ENCODE measurements at places on chromosomes 13 and 19.

GRCh38 chr19:49875857-49876421 is 1.2 kb downstream of the AKT1S1 start:
- DNase-seq: peak; percentile 60

DNA sequence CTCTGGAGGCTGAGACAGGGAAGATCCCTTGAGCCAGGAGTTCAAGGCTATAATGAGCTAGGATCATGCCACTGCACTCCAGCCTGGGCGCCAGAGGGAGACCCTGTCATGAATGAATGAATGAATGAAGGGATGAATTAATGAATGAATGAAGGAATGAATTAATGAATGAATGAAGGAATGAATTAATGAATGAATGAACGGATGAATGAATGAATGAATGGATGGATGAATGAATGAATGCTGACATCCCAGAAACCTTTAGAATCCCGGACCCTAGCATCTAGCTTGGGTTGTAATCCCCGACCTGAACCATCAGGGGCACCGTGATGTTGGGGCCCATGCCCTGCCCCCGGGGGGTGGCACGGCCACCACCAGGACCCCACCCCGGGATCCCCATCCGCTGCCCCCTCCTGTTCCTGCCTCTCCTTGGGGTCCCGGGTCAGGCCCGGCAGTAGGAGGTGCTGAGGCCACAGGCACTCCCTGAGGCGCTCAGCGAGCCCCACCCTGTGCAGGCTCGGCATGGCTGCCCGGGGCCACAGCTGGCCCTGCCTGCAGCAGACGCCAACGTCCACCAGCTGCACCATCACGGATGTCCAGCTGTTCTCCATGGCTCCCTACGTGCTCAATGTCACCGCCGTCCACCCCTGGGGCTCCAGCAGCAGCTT is 3.4 kb downstream of the EBI3 start:
- no peak for DNase-seq

- DNase-seq: no peak
Measured at GRCh38 chr19:47113850-47114651, 475 bp upstream of the ZC3H4 start.

- no peak for DNase-seq
Measured at GRCh38 chr19:14683439-14683838, 6.4 kb upstream of the ZNF333 start.

GRCh38 chr19:53809518-53810186 is 14.5 kb downstream of the NLRP12 start:
- DNase-seq: no peak

GRCh38 chr19:13060964-13061927 is 41.4 kb downstream of the LYL1 start:
- DNase-seq: peak; percentile 41

- peak; percentile 68 for DNase-seq
Measured at GRCh38 chr19:18589380-18590272, 1.0 kb downstream of the REX1BD start.

GRCh38 chr13:99614465-99614885 is 113.2 kb downstream of the TM9SF2 start:
- DNase-seq: no peak

- no peak for DNase-seq
Measured at GRCh38 chr13:66748712-66749111, 481.4 kb downstream of the PCDH9 start.

- DNase-seq: no peak
Measured at GRCh38 chr19:58248886-58249285, 20.2 kb downstream of the ZNF544 start.

DNA sequence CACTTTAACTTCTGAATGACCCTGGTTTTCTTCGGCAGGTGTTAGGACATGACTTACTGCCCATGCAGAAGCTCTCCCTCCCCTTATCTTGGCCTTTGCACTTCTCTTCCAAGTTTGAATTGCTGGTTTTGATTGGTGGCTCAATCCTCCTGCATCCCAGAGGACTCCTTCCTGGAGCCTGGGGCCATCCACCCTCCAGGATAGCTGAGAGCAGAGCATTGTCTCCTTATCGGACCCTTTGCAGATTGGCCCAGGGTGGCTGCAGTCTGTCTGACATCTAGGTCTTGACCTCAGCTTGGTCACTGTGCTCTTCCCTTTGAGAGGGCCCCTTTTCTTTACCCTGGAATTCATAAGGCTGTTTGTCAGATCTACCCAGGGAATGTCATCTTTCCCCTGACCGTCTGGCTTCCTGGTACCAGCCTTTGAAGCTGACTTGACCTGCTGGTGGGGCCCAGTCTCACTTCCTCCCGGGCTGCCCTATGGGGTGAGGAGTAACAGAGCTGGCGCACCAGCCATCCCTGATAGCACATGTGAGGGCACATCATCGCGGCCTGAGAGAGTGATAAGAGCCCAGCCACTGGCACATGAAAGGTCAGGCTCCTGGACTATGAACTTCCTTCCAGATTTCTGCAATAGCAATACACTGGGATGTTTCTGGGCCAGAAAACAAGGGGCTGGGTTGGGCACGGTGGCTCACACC is 172.9 kb upstream of the UBL3 start:
- DNase-seq: no peak

GRCh38 chr19:5926641-5927440 is 12.8 kb downstream of the CAPS start:
- DNase-seq: no peak

DNA sequence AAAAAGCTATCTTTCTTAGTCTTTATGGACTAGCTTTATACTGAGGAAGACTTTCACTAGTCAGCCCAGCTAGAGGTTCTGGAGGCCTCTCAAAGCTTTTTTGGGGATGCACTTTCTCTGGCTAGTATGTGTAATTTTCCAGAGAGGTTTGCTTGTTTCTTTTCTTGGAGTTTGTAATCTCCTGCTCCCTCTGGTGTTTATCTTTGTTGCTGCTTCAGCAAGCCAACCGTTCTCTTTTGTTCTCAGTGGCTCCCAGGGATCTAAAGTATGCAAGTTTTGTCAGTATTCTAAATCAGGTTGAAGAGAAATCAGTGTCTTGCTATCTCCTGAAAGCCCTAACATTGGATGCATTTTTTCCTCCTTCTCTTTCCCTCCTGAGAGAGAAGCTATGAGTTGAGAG is 121.1 kb upstream of the MYO16 start:
- DNase-seq: peak; percentile 3

DNA sequence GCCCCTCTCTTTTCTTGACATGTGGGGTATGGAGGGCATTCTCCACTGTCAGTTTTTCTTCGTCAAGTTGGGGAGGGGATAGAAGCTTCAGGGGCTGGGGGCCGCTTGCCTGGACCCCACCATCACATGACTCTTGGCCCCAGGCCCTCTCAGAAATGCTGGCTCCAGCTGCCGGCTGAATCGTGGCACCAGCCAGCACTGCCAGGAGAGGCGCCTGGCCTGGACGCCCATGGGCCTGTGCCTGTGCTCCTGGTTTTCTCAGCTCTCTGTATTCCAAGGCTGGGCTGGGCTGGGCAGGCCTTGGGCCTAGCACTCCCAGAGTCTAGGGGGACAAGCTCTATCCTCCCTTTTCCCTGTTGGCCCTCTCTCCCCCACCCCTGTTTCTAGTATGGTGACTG is 38.6 kb downstream of the LYL1 start:
- DNase-seq: no peak

GRCh38 chr13:110450941-110451730 is 110.4 kb downstream of the RAB20 start:
- no peak for DNase-seq

GRCh38 chr13:30004204-30004603 is 153.8 kb upstream of the UBL3 start:
- no peak for DNase-seq

DNA sequence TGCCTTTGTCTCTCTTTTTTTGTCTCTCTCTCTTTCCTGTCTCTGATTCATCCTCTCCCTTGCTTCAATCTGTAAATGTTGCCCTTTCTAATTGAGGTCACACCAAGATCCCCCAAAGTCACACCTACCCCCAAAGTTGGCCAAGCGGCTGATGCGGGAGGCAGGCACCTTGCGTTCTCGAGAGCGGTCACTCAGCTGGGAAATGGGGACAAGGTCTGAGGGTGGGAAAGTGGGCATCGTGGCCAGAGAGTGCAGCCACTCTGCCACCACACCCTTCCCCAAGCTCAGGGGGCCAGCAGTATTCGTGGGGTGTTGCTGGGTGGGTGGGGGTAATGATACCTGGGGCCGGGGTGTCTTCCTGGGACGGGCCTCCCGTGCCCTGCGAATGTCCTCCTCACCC is 2.7 kb downstream of the COQ8B start:
- DNase-seq: no peak

- DNase-seq: no peak
Measured at GRCh38 chr13:31477961-31478360, 261.4 kb upstream of the RXFP2 start.

DNA sequence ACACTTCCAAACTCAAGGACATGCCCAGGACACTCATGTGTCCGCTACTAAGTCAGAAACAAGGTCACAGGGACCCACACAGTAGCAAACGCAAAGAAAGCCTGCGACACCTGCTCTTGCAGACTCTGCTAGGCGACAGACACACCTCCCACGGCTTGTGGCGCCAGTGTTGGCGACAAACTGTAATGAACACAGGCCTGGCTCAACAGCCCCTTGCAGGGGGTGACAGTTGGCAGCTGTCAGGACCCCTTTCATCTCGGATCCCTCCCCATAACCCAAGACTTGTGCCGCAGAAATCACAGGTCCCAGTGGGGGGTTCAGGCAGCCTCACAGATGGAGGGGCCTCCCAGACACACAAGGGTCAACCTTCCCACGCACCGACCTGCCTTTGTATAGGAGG is 364 bp downstream of the CKM start:
- no peak for DNase-seq

DNA sequence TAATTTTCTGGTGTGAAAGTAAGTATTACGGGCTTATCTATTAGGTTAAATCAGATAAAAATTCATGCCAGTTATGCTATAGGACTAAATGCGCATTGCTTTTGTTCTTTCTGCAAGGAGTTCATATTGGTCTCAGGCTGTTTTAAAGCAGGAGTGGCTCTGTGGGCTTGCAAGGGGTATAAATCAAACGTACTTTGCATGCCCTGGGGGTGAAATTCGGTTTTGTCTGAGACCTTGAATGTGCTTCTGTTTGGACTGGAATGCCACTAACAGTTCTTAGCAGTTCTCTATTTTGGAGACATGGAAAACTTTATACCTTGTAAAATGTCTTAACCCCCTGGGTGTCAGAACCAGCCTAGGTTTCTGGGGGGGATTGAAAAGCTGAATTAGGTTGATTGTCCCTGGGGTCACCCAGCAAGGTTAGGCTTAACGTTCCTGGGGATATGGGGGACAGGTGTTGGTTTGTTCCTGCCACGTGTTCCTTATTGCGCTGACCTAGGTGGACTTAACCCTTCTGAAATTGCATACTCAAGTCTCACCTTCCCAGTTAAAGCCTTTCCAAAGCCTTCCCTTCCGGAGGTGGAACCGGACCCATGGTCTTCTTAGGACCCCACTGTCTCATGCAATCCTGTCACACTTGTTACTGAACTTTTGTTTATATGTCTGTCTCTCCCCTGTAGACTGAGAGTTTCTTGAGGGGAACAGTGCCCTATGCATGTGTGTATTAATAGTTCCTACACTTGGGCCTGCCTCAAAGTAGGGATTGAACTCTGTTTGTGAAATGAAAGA is 182.2 kb downstream of the LMO7 start:
- DNase-seq: no peak

GRCh38 chr19:16951529-16951928 is 62.7 kb downstream of the F2RL3 start:
- no peak for DNase-seq

- no peak for DNase-seq
Measured at GRCh38 chr19:50962245-50962644, 7.1 kb downstream of the KLK6 start.

GRCh38 chr19:16473875-16474392 is 2.2 kb upstream of the EPS15L1 start:
- DNase-seq: no peak

GRCh38 chr19:13935765-13936510 is 2.3 kb downstream of the PODNL1 start:
- no peak for DNase-seq

- no peak for DNase-seq
Measured at GRCh38 chr13:33208290-33209220, 77.0 kb downstream of the STARD13 start.

GRCh38 chr13:76816394-76816793 is 69.8 kb downstream of the KCTD12 start:
- DNase-seq: no peak

GRCh38 chr13:67343777-67344176 is 113.6 kb upstream of the PCDH9 start:
- no peak for DNase-seq

DNA sequence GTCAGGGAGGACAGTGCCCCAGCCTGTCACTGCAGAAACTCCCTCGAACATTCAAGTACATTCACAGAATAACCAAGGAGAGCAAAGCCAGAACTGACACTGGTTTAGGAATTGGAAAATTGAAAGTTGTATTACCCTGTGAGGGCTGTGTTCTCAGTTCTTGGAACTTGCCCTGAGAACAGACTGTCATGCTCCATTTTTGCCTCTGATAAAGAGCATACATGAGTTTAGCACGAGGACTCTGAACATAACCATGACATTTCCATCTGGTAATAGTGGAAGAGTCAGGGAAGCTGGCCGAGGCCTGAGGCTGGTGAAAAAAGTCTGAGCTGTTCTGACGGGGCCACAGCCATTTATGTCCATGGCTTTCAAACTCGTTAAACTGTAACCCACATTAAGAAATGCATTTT is 15.2 kb upstream of the SLC25A30 start:
- no peak for DNase-seq

GRCh38 chr19:12603714-12604113 is 6.9 kb downstream of the ZNF490 start:
- DNase-seq: peak; percentile 49

GRCh38 chr13:37168926-37169325 is 63.5 kb upstream of the CSNK1A1L start:
- DNase-seq: no peak

GRCh38 chr19:23991170-23991569 is 76.5 kb downstream of the ZNF726 start:
- no peak for DNase-seq

DNA sequence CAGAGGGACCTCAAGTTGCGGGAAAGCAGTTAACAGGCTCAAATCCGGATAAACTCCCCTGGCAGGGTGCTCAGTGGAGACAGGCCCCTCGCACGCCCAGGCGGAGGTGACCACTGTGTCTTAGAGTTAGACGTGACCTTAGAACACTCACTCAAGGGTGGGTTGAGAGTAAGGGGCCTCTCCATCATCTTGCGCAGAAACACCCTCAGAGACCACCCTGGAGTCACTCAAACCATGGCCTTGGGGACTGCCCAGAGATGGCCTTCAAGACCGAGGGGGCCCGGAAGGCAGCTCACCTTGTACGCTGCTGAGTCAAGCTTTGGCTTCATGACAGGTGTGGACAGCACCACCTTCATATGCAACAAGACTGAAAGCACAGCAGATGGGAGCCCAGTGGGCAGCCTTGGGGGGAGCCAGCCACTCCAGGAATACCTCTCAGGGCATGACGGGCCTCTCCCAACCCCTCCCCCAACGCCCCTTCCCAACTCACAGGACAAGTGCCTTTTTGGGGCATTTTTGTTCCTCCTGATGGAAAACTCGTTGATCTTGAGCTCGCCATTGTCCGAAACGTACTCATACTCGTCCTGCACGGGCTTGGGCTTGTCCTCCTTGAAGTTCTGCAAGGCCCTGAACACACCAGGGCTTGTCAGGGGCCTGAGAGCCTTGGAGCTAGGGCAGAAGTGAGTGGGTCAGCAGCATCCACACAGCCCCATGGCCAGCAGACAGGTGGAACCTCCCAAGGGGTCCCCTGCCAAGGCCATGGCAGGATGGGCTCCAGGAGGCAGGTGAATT is 229.2 kb downstream of the TUBA3C start:
- no peak for DNase-seq

Measured in stimulated activated naive CD4-positive, alpha-beta T cell (primary cell).